ENCODE measurements at places on chromosomes 6 and 20.

DNA sequence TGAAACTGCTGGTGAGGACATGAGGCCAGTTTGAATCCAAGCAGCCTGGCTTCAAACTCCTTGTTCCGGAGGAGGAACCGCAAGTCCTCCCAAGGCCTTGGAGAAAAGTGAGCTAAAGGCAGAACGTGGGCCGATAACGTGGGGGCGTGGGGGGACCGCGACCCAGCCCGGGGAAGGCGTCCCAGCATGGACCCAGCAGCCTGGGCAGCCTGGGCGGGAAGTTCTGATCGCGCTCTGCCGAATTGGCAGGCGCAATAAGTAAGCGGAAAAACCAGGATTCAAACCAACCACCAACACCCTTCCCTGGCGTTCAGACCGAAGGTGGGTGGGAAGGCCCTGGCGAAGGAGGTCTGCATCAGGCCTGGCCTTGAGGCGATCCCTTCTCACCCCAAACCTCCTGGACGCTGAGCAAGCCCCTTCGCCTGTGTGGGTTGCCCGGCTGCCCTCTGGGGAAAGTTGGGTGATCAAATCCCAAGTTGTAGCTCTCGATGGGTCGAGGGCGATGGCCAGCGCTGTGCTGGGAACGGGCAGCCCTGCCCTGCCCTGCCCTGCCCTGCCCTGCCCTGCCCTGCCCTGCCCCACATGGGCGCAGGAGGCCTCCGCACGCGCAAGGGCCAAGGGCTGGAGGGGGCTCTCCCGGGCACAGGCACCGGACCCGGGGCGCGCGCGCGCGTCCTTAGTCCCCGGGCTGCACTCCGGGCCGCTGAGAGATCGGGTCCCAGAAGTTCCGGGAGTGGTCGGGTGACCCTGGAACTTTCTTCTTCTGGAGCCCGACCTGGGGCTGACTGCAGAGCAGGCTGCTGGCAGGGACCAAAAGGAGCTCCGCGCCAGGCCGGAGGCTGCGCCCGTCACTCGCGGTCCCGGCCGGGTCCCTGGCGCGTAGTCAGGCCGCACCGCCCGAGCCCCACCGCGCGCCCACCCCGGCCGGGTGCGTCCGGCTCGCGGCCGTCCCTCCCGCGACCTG lies 637 bp upstream of the SLC22A3 start:
- DNase-seq, result no peak

DNA sequence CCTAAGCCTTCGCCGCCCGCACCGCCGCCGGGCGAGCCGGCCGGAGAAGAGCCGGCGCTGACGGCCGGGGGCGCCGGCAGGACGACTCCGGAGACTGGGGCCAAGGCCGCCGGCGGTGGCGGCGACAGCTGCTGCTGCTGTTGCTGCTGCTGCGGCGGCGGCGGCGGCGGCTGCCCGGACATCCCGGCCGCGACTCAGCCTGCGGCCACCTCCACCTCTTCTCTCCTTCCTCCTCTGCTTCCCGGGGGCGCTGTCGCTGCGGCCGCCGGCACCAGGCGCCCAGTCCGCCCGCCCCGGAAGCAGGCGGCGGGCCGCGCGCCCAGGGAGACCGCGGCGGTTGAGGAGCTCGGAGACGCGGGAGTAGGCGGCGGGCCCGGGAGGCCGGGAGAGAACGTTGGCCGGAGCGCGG lies 307 bp downstream of the RANBP9 start:
- peak; percentile 62 for DNase-seq

- no peak for DNase-seq
Measured at GRCh38 chr6:157385482-157385881, 4.5 kb downstream of the ZDHHC14 start.

GRCh38 chr6:148972481-148972880 lies 225.7 kb downstream of the UST start:
- no peak for DNase-seq

DNA sequence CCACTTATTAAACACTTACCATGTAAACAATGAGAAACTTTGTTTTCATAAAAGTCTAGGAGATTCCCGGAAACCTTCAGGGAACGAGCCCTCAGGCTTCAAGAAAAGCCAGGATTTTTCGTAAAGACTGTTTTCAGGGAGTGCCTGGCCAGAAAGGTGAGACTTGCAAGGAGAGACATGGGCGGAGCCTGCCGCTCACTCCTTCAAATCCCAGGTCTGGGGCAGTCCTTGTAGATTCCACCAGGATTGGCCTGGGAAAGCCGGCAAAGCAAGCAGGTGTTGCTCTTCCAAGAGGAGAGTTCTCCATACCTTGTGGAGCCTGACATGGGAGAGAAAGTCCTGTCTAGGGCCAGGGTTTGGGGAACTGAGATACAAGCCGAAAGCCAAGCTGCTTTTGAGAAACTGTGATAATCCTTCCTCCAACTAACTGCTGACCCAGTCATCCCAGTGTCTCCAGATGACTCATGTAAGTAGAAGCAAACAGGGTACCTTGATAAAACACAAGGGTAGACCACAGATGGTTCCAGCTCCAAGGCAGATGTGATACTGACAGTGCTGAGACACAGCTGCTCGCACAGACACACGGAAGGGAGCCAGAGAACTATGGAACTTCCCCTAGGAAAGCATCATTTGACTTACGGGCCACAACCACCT lies 69.4 kb upstream of the NAA20 start:
- peak; percentile 73 for DNase-seq

Measured in HT1080 (cell line).